B cell (primary cell): ENCODE measurements at places on chromosomes 16 and 17. TPM values are rescaled to one million over a fixed set of nuclear protein-coding genes. Genes with fewer than 3 reads are reported as not detected.

Gene SDF2
- total RNA-seq, result 38.1 and 40.4 TPM in 2 replicates

Gene MLKL
- total RNA-seq, result 13.3 and 13.4 TPM in 2 replicates

Gene NOG
- total RNA-seq, result not detected in 2 replicates

Gene DHODH
- 11.3 and 14.7 TPM in 2 replicates for total RNA-seq

Gene KRTAP4-6
- total RNA-seq, result not detected in 2 replicates

Gene PDILT
- total RNA-seq, result not detected in 2 replicates

Gene USP43
- 0.07 and 0.30 TPM in 2 replicates for total RNA-seq

Gene GRIN2A
- 0.44 and 0.66 TPM in 2 replicates for total RNA-seq

Gene MT4
- not detected in 2 replicates for total RNA-seq

Gene KRTAP1-1
- not detected in 2 replicates for total RNA-seq

Gene MOSMO
- total RNA-seq, result 18.6 and 20.2 TPM in 2 replicates

Gene NAGPA
- total RNA-seq, result 38.4 and 43.3 TPM in 2 replicates

Gene KCTD19
- total RNA-seq, result not detected in 2 replicates

Gene DOC2B
- total RNA-seq, result not detected in 2 replicates

Gene CTRB1
- not detected in 2 replicates for total RNA-seq

Gene MLYCD
- total RNA-seq, result 16.8 and 17.1 TPM in 2 replicates

Gene MRPL45
- total RNA-seq, result 17.6 and 20.2 TPM in 2 replicates

Gene PPM1D
- 27.2 and 28.6 TPM in 2 replicates for total RNA-seq

Gene ZDHHC1
- total RNA-seq, result 2.4 and 2.8 TPM in 2 replicates

Gene C17orf50
- not detected in 2 replicates for total RNA-seq

Gene KRT39
- total RNA-seq, result not detected in 2 replicates

Gene GOSR2
- total RNA-seq, result 91.0 and 95.2 TPM in 2 replicates

Gene HAP1
- 0.15 and 0.37 TPM in 2 replicates for total RNA-seq

Gene RNF222
- not detected in 2 replicates for total RNA-seq

Gene TBC1D3I
- total RNA-seq, result 1.9 and 4.4 TPM in 2 replicates

Gene NXPH3
- not detected in 2 replicates for total RNA-seq

Gene RBFOX1
- total RNA-seq, result not detected in 2 replicates

Gene EFNB3
- total RNA-seq, result not detected in 2 replicates

Gene KRT13
- not detected in 2 replicates for total RNA-seq

Gene RAB26
- total RNA-seq, result 0.58 and 0.62 TPM in 2 replicates

Gene AATK
- 0.70 and 1.7 TPM in 2 replicates for total RNA-seq

Gene MYH11
- 0.05 and 0.15 TPM in 2 replicates for total RNA-seq

Gene HEXD
- 128 TPM in 2 replicates for total RNA-seq

Gene KDM8
- total RNA-seq, result 37.4 and 39.8 TPM in 2 replicates

Gene GJC1
- total RNA-seq, result not detected in 2 replicates

Gene STAC2
- total RNA-seq, result 0.10 TPM in 1 of 2 replicates, not detected in the other

Gene HS3ST3B1
- total RNA-seq, result 8.4 and 9.0 TPM in 2 replicates

Gene OTOP3
- not detected in 2 replicates for total RNA-seq

Gene TBC1D28
- total RNA-seq, result not detected in 2 replicates

Gene NEK8
- 57.1 and 58.0 TPM in 2 replicates for total RNA-seq

Gene WNT9B
- not detected in 2 replicates for total RNA-seq

Gene SAMD14
- total RNA-seq, result 0.78 and 0.89 TPM in 2 replicates

Gene TP53TG3E
- not detected in 2 replicates for total RNA-seq

Gene CYGB
- 2.7 and 3.0 TPM in 2 replicates for total RNA-seq

Gene RAC3
- 0.41 and 0.62 TPM in 2 replicates for total RNA-seq

Gene DNAAF8
- total RNA-seq, result 0.19 and 0.44 TPM in 2 replicates
